ENCODE measurements at places on chromosomes 12 and 14.
A peak's percentile ranks its signal among the peaks of the same experiment; 100 is the strongest.

GRCh38 chr14:60643463-60644314, 5.6 kb downstream of the SIX1 start:
- ATAC-seq, result no peak

DNA sequence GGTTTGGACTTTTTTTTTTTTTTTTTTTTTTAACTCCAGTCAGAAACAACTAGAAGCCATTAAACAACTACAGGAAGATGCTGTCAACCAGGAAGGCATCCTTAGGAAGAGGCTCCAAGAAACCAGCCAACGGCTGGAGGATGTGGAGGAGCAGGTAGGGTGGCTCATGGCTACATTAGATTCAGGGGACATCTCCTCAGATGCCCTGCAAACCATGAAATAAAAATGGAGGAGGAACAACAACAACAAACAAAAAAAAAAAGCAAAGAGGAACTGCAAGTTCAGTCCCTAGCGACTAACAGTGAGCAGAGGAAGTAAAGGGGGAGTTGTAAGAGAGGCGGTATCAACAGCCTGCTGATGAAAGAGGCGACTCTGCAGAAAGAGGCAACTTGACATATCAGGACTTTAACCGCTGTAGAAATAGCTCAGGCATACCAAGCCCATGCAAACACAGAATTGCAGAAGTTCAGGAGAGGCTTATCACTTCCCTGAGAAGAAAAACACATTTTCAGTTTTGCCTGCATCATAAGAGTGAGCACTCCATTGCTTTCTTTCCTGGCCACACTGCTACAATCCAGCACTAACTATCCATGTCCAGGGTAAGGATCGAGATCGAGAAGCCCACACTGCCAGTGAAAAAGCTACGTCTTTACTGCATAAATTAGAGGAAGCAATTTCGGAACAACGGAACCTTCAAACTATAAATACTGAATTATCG, 103.5 kb upstream of the BCAT1 start:
- peak; percentile 64 for ATAC-seq

DNA sequence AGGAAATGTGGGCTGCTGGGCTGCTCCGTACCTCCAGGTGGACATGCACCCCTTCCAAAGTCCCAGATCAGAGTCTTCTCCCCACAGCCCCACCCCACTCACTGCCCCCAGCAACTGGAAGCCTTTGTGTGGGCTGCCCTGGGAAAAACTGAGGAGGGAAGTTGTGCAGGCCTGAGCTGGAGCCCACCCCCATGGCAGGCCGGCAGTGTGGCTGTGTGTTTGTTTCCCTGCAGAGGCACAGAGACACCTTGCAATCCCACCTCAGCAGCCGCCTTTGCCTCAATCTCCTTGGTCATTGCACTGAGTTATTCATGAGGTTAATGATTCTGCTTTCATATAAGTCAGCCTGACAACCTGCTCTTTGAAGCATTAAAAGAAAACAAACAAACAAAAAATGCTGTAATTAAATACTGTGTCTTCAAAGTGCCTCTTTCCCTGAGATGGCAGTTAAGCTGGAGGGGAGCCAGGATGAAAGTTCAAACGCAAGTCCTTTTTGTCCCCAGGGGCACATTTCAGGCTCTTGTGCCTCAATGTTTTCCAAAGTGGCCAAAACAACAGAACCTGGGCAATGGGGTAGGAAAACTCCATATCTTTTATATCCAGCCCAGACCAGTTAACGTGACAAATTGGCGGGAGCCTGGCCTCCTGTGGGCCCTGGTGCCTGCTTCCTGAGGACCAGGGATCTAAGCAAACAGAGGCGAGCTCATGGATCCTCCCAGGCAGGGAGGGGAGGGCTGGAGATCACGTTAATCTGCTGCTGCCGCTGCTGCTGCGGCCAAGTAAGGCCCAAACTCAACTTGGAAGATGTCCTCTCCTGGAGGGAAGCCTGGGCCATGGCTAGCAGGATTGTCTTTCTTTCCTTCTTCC, 51.9 kb upstream of the TSPAN11 start:
- no peak for ATAC-seq

GRCh38 chr12:82314406-82314892, 43.7 kb downstream of the CCDC59 start:
- ATAC-seq, result no peak

DNA sequence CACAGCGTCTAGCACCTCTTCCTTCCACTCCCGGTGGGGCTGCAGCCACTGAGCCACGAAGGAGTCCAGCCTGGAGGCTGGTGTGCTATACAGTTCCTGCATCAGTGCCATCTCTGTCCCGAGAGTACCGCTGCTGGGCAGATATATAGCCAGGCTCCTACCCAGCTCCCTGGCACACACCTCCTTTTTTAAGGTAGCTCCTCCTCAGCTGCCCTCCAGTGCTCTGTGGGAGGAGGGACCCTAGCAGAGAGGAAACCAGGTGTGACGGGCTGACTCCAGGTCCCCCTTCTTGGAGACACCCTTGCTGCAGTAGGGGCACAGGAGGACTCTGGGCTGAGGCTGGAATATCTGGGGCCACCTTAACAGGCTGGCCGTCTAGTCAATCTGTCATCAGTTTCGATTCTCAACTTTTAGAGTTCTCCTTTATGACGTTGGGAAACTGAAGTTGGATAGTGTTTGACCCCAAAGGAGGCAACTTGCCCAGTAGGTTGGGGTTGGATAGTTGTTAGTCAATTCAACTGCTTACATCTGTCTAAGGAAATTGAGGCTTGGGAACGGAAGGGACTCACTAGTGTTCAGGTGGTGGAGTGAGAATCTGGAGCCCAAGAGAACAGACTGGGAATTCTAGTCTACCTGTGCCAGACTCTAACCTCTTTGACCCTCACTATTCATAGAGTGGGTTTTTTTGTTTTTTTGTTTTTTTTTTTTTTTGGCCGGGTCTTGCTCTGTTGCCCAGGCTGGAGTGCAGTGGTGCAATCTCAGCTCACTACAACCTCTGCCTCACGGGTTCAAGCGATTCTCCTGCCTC, at the start of gene OASL:
OASL (minus strand) TSS at position 386 of the 808 bp plus-strand sequence; CDS start at position 111, 275 bp downstream.
- peak; percentile 59 for ATAC-seq

DNA sequence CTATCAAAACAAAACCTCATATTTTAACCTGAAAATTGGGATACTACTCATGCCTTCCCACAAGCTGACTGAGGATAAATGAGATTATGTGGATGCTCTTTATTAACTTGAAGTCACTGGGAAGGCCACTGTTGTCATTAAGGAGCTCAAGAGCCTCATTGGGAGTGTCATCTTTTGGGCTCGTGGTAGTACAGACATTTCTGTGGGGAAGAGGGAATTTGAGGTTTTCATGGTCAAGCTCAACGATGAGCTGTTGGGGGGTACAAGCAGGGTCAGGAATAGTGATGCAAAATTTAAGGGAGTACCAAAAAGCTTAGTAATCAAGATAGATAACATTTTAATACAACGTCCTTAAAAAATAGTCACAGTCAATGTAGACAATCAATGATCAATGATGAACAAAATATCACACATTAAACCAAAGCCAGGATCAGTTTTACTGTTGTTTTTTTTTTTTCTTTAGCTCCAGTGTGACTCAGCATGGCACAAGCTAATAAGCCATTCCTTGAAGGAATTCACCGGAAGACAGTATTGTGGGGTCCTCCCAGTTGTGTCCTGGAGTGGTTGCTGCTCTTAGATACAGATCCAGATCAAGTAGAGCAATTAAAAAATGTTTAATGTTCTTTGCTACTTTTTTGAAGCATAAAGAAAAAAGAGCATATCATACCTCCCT, 130.9 kb downstream of the C12orf75 start:
- ATAC-seq, result no peak

GRCh38 chr14:104447750-104448149, 131.8 kb upstream of the C14orf180 start:
- no peak for ATAC-seq

DNA sequence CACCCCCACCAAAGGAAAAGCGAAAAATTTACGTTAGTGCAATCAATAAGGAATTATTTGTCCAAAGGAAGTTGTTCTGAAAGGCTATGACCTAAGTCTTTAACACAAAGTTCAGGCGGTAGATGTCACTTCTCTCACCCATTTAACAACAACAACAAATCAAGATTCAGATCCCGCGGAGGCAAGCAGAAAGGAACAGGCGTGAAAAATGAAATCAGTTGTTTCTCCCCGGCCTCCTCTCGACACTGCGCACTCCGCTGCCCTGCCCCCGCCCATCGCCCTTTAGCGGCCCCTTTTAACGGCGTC, 1.4 kb downstream of the DENND5B start:
- ATAC-seq, result no peak

GRCh38 chr12:41438854-41439541, 250.9 kb downstream of the PDZRN4 start:
- ATAC-seq, result no peak

DNA sequence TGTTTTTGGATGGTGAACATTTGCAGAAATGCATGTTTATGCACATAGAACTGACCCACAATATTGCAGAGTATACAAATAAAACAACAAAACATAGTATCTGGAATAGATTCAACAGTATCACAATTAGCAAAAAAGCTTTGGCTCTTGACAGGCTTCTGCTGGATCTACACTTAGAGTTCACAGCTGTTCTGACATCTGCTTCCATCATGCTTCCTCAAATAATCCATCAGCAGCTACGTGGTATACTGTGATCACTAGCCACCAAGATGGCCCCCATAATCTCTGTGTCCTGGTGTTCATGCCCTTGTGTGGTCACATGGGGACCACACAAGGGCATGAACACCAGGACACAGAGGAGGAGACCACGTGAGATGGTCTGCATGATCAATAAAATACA, 166.6 kb upstream of the CCDC198 start:
- no peak for ATAC-seq

GRCh38 chr14:87139299-87139698, 853.7 kb downstream of the GALC start:
- ATAC-seq, result no peak

GRCh38 chr14:76293923-76294322, 82.0 kb upstream of the ESRRB start:
- ATAC-seq, result no peak

- ATAC-seq, result no peak
Observed at GRCh38 chr12:56931474-56931978, 2.7 kb downstream of the SDR9C7 start.

DNA sequence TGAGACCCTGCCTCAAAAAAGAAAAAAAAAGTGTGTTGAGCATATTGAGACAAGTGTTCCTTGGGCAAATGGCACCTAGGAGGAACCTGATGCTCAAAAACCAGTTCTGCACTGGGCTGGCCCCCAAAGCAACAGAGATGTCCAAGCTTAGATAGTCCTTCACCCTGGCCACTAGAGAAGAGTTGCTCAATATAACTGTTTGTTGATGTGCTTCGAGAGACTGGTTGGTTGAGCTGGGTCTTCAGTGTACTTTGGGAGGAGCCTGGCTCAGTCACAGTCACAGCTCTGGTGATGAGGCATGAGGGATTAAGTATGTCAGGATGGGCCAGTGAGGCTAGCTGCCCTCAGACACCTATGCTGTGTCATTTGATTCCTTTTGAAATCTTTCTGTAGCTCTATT, 38.0 kb downstream of the SLC2A14 start:
- no peak for ATAC-seq

DNA sequence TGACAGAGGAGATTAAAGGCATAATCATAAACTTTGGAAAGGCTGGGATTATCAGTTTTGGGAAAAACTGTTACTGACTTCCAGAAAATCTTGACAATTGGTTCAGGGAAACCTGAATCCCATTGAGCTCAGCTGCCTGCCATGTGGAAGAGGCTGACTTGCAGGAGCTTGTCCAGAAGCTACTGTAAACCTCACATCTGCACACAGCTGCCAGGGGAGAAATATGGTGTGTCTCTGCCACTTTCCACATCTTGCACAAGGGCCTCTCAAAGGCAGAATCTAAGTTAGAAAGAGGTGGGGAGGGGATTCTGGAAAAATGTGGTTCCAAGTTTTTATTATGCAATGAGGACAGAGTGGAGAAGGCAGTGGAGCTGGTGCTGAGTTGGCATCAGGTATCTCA, 8.7 kb upstream of the BHLHE41 start:
- ATAC-seq, result no peak

- ATAC-seq, result no peak
Observed at GRCh38 chr12:103181366-103182152, 224.1 kb downstream of the ASCL1 start.

DNA sequence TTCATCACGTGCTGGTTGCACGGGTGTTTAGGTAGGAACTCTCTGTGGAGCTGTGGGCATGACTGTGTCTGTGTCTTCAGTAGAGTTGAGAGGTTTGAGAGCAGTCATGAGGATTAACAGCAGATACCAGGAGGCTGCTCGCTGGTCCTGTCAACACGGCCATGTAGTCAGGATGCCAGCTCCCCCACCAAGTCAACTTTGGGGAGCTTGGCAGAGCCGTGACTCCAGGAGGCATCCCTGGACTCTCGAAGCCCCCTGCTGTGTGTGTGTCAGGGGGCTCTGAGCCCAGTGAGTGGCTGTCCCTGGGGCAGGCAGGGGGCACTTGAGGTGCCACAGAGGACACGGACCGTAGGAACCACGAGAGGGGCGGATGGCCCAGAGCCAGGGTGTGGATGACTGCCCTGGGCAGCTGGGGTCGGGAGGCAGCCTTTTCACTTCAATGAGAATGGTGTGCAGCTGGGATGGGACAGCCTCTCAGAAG, 7.2 kb upstream of the GPR132 start:
- ATAC-seq, result no peak

- ATAC-seq, result no peak
Observed at GRCh38 chr14:62307844-62308243, 545.6 kb downstream of the SNAPC1 start.

DNA sequence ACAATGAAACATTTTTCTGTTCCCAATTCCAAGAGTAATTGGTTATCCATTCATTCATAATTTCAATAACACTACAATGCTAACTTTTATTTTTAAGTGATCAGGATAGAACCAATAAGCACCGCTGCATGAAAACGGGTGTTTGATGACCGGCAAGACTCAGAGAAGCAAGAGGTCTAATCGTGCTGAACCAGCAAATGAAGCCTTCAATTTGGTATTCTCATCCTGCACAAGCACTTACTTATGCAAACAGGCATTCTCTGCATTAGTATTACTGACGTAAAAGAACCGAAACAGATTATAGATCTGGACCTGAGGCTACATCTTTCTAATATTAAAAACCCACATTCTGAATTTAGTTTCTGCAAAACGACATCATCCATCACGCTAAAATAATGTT, 67.7 kb downstream of the RBM19 start:
- no peak for ATAC-seq

GRCh38 chr14:33693237-33693636, 257.6 kb downstream of the EGLN3 start:
- no peak for ATAC-seq

DNA sequence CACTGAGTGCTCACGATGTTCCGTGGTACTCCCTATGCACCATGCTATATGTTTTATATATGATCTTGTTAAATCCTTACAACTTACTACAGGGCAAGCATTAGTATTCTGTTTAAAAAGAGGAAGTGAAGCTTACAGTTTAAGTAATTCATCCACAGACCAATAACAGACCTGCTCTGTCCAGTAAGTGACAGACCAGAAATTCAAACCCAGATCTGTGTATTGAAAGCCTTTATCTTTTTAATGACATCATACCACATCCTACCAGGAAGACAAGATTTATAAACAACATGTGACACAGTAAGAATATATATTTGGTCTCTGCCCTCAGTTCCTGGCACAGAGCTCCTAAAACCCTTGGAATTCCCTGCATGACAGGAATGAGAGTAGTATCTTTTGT, 206.5 kb downstream of the STXBP6 start:
- ATAC-seq, result no peak

All from activated T-helper 17 cell treated with anti-CD3 and anti-CD28 coated beads, Interleukin-2, amount 50 U/mL, for 72 hours (primary cell).